ENCODE measurements at places on chromosomes 2 and 18.

DNA sequence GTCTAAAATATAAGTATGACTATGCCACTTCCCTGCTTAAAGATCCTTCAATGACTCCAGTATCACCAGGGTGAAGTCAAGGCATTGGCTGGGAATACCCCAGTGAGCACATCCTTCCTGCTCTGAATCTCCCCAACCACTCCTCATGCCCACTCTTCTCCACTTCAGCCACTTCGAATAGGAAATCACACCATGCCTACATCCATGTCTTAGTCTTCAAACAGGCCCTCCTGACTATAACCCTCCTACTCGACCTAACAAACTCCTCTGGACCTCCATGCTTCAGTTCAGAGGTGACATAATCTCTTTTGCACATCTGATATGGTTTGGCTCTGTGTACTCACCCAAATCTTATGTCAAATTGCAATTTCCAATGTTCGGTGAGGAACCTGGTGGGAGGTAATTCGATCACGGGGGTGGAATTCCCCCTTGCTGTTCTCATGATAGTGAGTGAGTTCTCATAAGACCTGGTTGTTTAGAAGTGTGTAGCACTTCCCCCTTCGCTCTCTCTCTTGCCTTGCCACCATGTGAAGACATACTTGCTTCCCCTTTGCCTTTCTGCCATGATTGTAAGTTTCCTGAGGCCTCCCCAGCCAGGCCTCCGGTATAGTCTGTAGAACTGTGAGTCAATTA, 87.8 kb upstream of the TFCP2L1 start:
- no peak for DNase-seq

GRCh38 chr18:12589448-12589847, 68.5 kb downstream of the SPIRE1 start:
- DNase-seq: no peak

DNA sequence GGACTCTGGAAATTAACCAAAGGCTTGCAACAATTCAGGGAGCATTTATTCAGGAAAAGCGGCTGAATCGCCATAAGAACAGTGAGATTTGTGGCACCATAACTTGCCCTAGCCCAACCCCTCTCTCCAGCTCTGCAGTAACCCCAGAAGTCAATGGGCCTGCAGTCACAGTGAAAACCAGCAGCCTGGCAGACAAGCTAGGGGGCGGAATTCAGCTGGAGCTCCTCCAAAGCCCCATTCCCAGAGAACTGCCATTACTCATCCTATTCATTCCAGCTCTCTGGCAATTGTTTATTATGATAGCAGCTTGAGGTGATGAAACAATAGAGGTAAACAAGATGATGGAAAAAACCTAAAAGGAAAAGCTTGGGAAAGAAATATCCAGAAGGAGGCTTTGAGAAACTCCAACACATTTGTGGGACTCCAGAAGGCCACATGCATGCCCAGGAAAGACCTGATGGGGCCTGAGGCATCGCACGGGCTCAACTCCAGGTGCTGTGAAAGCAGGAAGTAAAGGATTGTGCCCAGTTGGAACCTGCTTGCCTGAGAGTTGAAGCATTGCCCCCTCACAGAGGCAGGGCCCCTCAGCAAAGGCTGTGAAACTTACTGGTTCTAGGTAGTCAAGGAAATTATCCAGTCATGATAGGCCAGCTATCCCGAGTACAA, 126.7 kb downstream of the TWIST2 start:
- DNase-seq: no peak

DNA sequence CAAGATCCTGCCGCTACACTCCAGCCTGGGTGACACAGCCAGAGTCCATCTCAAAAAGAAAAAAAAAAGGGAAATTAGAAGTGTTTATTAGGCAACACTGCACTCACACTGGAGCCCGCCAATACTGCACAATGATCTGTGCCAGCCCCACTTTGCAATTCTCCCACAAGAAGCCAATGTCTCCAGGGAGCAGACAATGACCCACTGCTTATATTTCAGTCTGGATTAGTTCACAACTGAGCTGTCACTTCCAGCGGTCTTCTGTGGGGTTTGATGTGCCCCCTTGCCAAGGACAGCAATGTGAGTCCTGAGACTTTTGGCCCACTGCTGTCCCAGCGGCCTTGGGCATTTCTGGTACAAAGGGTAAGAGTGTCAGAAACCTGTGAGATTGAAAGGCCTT, 85.6 kb upstream of the PPM1B start:
- no peak for DNase-seq

DNA sequence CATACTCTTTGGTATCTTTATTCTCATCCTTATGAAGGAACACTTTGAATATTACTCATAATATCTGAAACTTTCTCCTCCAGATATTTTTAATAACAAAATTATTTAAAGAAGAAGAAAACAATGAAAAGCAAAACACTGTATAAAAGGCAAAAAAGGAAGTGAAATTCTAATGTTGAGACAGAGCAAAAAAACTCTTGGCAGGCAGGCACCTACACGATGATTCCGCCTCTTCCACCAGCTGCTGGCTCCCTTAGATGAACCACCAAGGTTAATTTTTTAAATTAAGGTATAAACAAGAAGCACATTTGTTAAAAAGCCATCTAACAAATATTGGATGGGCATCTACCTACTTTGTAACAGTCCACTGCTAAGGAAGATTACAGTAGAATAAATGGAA, 434.7 kb downstream of the EPHA4 start:
- DNase-seq: no peak

GRCh38 chr18:12883372-12883683, 709 bp downstream of the PTPN2 start:
- DNase-seq: no peak

DNA sequence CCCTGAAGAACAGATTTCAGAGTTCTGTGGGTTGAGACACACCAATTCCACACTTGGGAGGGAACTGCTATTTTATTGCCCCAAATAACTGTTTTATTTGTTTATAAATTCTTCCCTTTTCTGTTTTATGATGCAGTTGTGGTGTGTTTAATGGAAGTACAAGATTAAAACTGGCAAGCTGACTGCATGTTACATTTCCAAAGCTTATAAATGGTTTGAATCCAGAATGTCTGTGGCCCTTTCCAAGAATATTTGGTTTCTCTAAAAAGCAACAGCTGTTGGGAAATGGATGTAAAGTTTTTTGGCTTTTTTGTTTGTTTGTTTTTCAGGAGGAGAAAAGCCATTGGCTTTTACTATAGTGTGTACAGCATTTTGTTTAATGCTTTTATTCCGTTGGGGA, 234.5 kb downstream of the MTX2 start:
- DNase-seq: no peak

DNA sequence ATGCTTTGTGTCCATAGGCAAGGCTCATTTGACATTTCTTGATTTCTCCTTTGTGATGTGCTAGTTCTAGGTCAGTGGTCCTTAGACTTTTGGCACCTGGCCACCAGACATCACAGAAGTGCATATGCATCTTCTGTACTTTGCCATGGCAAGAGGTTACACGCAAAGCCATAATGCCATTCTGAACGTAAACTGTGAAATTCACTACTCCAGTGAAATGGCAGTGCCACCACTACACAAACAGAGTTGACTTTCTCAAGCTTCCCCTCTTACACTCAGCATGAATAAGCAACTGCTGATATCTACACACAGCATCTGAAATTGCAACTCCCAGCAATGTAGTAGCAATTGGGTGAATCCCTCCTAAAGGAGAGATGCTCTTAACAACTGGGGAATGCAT, 729.3 kb downstream of the DPP10 start:
- no peak for DNase-seq

DNA sequence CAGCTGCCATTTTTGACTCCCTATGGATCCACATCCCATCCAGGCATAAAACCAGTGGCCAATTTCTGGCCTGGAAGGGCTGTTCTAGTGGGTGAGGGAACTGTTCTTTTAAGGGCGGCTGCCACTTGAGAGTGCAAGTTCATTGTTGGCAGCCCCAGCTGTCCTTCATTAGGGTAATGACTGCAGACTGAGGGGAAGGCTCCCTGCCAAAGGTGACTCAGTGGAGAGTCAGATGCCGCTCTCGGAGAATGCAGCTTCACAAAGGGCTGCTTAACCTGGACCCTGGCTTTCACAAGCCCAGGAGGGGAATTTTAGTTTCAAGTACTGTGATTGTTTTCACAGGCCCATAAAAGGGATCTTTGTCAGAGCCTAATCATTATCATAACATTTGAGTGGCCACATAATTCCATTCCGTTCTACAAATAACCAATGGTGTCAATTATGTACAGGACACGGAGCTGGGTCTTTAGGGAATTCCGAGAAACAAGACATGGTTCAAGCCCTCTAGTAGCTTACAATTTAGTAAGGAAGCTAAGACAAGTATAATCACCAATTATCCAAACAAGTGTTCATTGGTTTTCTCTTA, 235.7 kb downstream of the CDCA7 start:
- no peak for DNase-seq

DNA sequence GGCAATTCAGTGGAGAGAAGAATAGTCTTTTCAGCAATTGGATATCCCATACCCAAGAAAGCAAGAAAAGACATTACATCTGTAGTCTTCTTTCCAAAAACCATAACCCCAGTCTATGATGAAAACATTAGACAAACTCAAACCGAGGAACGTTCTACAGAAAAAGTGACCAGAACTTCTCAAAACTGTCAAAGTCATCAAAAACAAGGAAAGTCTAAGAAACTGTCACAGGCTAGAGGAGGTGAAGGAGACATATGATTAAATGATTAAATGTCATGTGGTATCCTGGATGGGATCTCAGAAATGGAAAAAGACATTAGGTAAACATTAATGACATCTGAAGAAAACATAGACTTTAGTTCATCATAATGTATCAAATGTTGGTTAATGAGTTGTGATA, 4.9 kb upstream of the USP40 start:
- no peak for DNase-seq

- DNase-seq: no peak
Observed at GRCh38 chr2:88554189-88554588, 73.1 kb downstream of the EIF2AK3 start.

- DNase-seq: no peak
Observed at GRCh38 chr2:68901199-68901514, 30.0 kb upstream of the BMP10 start.

- DNase-seq: no peak
Observed at GRCh38 chr18:32455361-32455760, 15.3 kb downstream of the GAREM1 start.

All from stimulated activated CD4-positive, alpha-beta T cell treated with anti-CD3 and anti-CD28 coated beads, Interleukin-12 subunit alpha, Interleukin-12 subunit beta, amount 100 ng/mL, for 48 hours (primary cell).